Activated naive CD8-positive, alpha-beta T cell treated with anti-CD3 and anti-CD28 coated beads, Interleukin-2, amount 50 U/mL, for 24 hours (primary cell): ENCODE measurements at places on chromosomes 1 and 21.

- no peak for DNase-seq
These were observed 6.4 kb downstream of the SCNN1D start for GRCh38 chr1:1286313-1287261.

DNA sequence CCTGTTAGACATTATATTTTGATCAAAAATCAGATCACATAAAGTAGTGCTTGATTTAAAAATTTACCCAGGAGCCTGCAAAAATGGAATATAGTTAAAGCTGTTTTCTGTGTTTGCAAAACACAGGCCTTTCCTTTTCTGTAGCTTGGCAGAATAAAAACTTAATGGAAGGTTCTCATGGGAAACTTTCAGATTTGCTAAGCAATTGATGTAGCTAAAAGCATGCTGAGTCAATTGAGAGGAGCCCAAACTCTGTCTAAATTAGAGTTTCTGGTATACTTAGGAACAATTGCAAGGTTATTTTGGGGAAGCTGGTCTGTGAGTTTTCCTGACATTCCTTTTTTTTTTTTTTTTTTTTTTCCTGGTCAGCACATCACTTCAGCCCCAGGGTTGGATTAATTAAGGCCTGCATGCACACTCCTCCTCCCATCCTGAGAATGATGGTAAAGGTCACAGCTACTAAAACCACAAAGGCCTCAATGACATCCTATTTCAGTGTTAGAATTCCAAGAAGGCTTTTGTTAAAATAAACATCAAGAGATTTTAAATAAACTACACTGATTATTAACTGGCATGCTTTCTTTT lies 608.7 kb downstream of the PLPP3 start:
- no peak for DNase-seq

DNA sequence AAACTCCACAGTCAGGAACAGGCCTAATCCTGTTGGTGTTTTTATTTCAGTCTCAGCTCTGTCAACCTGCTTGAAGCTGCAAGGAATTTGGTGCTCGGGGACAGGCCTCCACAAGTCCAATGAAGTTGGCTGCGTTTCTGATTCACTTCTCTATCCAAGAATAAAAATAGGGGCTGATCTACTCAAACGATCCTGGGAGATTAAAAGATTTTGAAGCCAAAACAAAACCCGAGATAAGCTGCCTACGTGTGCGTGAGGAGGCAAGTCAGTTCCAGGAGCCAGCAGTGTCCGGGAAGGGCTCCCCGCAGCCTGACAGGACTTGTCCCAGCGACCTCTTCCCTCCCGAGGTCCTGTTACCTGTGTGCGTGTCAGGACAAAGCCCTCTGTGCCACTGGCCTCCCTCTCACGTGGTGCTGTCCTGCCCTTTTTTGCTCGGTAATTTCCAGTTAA lies 98.0 kb downstream of the ETS2 start:
- no peak for DNase-seq

DNA sequence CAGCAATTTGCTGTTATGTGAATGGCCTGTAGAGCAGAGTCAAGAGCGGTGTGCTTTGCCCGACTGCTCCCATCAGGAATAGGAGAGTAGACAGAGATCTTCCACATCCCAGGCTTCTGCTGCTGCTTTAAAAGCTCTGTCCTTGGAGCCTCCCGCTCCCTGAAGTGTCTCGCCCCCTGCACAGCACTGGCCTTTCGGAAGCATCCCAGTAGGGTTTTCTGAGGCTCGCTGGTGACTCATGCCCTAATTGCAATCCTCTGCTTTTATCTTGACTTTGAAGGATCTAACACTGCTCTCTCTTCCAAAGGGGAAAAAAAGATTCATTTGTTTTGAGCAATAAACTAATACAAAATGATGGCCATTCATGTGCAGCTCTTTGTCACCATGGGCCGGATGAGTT lies 13.3 kb upstream of the CD101 start:
- DNase-seq = no peak

DNA sequence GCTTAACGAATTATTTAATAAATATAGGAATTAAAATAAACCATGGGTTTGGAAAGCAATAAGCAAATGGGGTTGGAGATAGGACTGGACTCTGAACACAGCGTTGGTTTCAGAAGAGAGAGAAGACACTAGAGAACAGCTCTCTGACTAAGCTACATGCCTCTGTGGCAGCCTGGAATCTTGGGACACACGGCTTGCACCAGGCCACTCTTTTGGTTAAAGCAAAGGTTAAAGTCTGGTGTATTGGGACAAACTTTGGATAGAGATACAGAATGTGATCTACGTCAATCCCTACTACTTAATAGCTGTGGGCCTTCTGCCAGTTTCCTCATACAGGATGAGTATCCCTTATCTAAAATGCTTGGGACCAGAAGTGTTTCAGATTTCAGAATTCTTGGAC lies 49.7 kb upstream of the HSD17B7 start:
- DNase-seq = no peak

DNA sequence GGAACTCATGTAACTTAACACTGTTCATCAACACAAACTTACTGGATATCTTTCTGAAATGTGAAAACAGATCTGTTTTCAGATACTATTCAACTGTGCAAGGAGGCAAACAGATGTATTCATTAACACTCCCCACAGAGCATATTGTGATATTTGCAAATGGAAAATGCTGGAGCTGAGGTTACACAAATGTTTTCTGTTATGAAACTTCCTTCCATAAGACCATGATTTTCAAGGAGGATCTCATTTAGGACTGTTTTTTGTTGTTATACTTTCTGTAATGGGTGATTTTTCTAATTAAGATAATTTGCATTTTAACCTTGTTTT lies 56.1 kb downstream of the GABPA start:
- no peak for DNase-seq

GRCh38 chr1:207691841-207692240 lies 46.9 kb downstream of the CR1L start:
- DNase-seq = no peak

DNA sequence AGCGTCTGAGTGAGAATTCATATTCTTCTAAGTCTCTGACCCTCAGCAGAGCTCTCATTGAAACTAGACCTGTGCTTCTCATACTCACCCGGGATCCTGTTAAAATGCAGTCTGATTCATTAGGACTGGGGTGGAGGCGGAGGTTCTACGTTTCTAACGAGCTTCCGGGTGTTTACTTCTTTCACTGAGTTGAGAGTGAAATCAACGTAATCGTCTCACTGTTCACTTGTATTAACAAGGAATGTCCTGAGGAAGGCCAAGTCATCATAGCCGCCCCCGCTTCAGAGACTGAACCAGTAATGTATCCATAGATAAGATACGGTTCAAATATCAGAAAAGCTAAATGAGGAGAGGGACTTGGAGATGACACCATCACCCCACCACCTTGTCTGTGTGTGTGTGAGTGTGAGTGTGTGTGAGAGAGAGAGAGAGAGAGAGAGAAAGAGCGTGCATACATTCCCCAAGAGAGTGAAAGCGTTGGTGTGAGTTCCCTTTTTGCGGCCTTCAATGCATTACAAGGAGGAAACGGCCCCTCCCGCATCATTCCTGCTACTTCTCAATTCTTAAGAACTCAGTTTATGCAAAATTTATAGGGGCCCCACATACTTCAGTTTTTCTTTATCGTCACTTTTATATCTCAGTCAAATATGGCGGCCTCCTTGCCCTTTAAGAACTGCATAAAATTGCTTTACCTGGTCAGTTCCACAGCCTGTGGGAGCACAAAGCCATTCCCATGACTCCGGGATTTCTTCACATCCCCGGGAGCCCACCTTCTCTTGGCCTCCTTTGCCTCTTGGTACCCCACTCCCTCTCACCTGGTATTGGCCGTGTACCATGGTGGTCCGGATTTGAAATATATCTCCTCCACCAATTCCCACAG lies 19.8 kb downstream of the KMO start:
- peak; percentile 34 for DNase-seq

DNA sequence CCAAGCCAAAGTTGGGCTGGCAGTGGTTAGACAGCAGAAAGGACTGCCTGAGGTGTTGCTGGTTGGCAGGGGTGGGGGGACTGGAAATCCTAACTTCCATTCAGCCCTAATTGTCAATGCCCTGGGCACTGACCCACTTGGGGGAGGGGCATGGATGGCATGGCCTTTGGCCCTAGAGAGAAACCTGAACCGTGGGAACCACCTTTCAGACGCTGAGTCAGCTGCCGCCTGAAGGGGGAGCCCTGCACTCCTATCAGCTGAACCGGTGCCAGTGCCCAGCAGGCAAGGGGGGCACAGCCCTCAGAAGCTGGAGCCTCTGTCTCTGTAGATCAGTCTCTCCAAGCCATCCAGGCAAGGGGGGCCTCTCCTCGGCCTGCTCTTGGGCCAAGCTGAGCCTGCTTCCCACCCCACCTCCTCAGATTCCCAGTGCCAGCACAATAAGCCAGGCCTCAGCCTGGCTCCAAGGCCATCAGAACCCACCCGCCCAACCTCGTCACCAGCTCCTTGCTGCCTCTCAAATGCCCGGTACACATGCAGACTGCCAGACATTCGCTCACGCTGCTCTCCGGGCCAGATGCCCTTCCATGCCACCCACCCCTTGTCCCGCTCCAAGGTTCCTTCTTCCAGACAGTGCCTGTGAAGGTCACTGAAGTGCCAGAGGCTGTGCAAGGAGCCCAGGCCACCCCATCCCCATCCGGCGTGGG lies 11.6 kb downstream of the TINAGL1 start:
- DNase-seq = peak; percentile 73

DNA sequence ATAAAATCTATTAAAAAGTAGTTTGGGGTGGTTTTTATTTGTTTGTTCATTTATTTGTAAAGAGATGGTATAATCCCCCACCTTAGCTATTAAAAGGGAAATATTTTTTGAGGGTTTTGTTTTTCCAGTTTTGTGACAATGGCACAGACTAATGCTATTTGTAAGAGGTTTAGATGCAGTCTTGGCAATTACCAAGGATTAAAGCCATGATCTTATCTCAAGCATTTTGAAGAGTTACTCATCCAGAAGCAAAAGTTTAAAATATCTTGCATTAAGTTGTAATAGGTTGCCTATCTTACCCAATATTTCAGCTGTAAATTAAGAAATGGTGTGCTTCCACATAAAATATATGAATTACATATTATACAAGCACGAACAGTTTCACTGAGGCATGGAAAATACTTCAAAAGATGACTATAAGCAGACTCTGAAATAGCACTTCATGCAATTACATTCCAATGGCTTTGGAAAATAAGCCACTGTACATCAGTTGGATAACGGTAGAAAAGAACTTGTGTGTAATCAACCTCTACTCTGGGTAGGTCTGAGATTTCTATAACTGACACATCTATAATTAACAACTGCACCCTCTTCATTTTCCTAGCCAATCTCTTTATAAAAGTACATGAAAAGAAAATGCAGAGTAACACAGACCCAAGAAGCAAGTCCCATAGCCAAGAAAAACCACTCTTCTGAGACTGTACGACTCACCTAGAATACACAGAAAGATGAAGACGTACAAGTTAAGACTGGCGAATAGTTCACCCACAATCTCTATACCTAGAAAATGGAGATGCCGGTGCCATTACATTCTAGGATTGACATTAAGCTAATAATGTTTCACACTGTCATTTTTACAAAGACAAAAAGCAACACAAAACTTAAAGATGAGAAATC lies 95.2 kb downstream of the PTPN14 start:
- no peak for DNase-seq

DNA sequence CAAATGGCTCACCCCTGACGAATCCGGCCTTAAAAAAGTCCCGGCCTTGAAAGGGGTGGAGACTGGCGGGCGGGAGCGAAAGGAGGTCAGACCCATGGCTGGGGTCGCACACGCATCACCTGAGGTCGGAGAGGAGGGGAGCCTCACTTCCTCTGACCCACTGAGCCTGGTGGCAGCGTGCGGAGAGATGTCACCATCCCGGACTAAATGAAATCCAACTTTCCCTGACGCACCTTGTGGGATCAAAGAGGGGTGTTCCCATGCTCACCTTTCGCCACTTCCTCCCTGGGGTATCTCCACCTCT lies 709 bp upstream of the SLC41A1 start:
- DNase-seq = peak; percentile 49

DNA sequence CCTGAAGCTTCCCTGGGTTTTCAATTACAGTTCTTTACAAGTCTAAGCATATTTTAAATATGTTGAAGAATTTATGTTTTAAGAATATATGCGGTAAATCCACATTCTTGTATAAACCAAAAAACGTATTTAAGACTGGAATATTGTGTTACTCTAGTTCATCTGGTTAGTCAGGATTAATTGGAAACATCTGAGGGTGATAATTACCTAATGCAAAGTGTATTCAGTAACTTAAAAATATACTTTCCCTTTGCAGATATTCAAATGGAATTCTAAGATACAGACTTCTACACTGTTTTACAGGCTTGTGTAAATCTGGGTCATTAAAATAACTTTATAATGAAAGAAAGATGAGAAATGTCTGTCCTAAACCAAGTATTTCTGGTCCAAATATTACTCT lies 302.0 kb downstream of the VAV3 start:
- no peak for DNase-seq

DNA sequence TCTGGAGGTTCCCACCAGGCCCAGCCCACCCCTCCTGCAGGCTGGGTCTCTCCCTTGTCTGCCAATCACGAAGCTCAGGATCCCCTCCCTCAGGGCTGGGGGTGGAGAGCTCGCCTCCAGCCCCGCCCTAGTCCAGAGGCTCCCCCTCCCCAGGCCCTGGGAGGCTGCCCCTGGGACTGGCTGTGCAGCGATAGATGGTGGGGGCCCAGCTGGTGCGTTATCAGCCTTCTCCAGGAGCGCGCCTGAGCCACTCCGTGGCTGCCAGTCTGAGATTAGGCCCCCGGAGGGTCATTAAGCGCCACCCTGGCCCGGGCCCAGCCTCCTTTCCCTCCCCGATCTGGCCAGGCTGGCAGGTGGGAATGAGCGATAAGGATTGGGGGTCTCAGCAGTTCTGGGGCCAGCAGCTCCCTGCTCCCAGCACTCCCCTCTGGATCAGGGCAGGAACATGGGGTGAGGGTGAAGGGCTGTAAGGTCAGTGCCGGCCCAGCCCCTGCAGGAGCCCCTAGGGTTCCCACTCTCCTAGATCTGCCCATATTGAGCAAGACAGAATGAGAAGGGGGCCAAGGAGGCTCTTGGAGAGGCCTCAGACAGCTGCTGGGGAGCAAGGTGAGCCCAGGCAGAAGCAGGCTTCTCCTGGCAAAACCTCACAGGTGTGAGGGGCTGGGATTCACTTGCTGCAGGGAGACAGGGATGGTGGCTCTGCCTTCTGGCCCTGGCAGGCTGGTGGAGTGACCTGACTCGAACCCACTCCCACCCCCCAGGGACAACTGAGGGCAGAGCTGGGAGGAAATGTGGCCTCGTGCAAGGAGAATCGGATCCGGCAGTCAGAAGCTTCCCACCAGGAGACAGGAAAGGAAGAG lies 8.5 kb downstream of the PDZK1IP1 start:
- DNase-seq = no peak

GRCh38 chr1:60924964-60925798 lies 157.2 kb upstream of the NFIA start:
- no peak for DNase-seq

GRCh38 chr1:229531326-229531725 lies 23.2 kb upstream of the NUP133 start:
- DNase-seq = no peak

- no peak for DNase-seq
These were observed 75.1 kb downstream of the ZNF281 start for GRCh38 chr1:200334661-200335256.

GRCh38 chr1:180609643-180610555 lies 21.9 kb upstream of the XPR1 start:
- no peak for DNase-seq
